ENCODE measurements at places on chromosomes 1 and 21.

GRCh38 chr1:159066108-159066507 lies 10.5 kb downstream of the AIM2 start:
- DNase-seq, result no peak

DNA sequence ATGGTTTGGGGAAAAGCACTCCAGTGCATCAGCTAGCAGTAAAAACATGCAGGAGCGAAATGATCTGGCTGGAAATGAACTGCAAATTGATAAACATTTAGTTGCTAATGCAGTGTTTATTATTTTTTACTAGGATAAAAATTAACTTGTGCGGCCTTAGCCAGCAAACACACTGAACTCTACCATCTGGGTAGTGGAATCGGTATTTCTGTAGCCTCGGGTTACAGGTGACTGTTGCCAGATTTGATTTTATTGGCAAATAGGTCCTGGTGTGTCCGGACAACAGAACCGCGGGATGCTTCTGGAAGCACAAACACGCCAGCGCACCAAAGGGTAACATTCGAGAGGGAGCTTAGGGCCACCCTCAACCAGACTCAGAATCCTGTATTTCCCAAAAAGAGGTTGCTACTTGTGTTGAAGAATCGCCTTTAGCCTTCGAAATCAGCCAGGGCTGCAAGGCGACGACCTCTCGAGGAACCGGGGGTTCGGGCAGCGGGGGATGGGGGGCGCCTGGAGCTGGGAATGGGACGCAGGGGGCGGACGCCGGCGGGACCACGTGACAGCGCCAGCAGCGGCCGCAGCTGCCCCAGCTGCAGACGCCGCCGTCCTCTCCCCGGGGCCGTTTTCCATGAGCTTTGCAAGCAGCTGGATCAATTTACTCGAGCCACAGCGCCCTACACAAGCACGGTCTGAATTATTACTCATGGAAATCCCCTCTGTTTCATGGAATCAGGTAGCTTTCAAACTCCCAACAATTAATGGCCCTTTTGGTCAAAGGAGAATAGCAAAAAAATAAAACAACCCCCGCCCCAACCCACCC lies 158.8 kb downstream of the TOMM20 start:
- DNase-seq, result no peak

- DNase-seq, result no peak
Measured at GRCh38 chr1:1578371-1578940, 3.8 kb upstream of the SSU72 start.

DNA sequence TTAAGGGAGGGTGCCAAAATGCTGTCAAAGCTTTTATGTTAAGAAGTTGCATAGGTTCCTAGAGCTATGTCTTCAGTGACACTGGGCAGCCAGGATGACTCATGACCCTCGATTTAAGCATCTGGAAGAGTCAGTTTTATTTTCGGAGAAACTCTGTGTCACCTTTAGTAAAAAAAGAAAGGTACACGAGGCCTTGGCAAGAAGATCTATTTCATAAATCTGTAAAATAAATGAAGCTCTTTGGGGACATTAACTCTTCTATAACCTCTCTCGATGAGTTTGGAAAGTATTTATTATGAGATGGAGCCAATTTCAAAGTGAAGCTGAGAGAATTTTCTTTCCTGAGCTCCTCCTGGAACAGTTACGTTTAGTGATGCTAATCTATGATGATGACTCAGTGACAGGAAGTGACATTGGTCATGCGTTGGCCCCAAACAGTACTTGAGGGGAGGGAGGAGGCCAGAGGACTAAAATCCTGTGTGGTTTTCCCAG lies 156.5 kb downstream of the HLX start:
- DNase-seq, result no peak

DNA sequence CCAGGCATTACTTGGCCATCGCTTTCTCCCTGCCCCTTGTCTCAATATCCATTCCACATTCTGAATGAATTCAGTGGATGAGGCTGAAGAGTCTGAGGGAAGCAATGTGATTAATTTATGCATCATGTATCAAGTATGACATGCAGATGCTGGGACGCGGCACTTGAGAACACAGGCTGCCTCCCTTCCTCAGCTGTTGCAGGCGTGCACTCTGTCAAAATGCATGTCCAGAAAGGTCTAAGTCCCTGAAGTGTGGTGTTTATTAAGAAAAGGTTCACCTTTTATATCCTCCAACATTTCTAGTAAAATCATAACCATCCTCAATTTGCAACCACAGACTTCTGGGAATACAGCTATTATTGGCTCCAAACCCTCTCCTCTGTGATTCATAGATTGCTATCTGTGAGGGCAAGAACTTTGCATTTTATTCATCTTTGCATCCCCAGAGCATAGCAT lies 22.6 kb upstream of the RAB3GAP2 start:
- DNase-seq, result no peak

DNA sequence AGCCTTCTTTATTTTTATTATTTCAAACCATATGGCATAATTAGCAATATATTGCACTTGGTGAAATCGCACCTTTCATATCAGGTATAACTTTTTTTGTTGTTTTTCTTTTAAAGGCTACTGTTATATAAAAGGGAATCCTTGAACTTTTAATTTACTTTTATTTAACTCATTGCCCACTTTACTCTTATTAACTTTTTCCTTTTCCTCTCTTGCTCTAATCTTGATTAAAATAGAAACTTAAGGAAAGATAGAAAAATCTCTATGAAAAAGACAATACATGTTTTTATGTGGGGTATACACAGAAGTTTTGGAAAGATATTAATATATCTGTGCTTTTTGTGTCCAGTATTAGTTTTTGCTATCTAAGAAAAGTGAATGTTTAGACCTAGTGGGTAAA lies 805.8 kb downstream of the USP25 start:
- no peak for DNase-seq

- DNase-seq, result peak; percentile 28
Measured at GRCh38 chr21:35036465-35037383, 12.4 kb downstream of the RUNX1 start.

DNA sequence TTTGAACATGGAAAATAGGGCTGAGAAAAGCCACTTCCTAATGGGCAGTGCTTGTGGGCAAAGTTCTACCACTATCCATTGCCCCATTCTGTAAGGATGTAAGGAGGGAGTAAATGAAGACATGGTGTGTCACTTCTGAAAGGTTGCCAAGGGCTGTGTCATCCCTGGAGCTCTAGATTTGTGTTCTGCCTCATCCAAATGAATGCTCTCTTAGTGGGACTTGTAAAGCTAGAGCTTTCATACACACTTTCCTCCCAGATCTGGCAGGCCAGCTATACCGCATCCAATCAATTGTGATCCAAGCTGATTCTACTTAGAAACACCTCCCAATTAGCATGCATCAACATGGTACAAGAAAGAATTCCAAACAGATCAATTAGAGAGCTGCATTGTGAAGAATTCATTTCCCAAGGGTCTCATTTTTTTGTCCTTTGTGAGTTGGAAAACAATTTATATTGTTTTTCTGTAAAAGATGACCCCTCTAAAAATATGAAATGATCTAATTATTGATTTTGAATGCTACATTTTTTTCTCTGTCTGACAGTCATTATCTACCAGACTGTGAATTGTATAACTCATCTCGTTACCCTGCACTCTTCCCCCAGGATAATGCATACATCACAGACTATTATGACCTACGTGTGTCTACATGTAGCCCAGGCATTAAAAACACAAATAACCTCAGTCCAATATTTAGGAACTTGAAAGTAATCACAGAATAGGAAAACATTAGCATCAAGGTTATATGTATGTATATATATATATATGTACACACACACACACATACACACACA lies 117.1 kb upstream of the DUSP10 start:
- no peak for DNase-seq

GRCh38 chr1:56336982-56337381 lies 242.4 kb downstream of the PLPP3 start:
- no peak for DNase-seq

GRCh38 chr1:183633676-183634343 lies 1.8 kb downstream of the ARPC5 start:
- DNase-seq, result peak; percentile 55
